ENCODE measurements at places on chromosomes 2 and 18.

DNA sequence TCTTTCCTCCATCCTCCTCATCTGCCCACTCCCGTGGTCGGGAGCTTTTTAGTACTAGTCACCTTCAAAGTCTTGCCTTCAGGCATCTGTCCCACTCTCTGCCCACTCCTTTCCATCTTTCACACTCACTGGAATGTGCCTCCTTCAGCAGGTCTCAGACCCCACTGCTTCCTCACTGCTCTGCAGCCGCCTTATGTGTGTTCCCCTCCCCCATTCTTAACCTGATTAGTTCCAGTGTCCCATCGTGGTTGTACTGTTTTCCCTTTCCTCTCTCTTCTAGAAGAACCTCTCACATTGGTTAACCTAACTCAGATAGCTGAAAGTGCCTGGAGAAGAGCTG is 3.0 kb downstream of the ARMC9 start:
- DNase-seq = no peak

DNA sequence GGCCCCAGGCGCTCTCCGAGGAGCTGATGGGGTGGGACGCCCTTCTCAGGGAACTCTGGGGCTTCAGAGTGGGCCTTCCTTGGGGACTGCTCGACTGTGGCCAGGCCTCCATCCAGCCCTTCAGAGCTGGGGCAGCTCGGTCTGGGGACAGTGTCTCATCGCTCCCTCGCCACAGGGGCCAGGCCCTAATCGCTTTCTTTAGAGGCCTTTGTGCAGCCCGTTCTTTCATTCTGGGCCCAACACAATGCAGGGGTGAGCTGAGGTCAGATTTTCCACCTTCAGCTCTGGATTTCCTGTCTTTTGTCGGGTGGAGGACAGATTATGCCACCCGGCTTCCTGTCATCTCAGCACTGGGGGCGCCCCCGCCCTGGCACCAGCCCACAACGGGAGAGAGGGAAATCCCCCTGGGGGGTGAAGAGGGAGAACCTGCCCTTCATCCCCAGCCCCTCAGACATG is 25.2 kb downstream of the MYCN start:
- DNase-seq = peak; percentile 83

- DNase-seq = no peak
Measured at GRCh38 chr2:122636097-122636496, 880.6 kb downstream of the TSN start.

DNA sequence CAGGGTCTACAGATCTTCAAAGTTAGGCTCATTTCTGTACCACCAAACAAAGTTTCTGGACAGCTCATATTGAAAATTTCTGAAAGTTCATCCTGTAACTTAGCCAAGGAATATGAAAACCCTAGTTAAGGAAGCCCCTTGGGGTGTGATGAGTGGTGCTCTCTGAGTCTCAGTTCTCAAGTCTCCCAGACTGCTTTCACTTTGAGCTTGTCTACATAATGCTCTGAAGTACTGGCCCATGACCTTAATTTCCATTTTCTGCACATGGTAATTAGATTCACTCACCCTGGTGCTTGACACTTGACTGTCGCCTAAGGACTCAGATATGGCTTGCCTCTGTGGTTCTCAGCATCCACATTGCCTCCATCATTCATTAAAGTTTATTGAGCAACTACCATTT is 51.7 kb upstream of the SATB2 start:
- DNase-seq = no peak

- DNase-seq = no peak
Measured at GRCh38 chr2:160465002-160465401, 28.6 kb downstream of the RBMS1 start.

- no peak for DNase-seq
Measured at GRCh38 chr2:159608108-159608507, 8.2 kb downstream of the BAZ2B start.

GRCh38 chr2:144548088-144548487 is 28.2 kb upstream of the ZEB2 start:
- no peak for DNase-seq

GRCh38 chr2:185979546-185980071 is 241.0 kb downstream of the FSIP2 start:
- DNase-seq = no peak

DNA sequence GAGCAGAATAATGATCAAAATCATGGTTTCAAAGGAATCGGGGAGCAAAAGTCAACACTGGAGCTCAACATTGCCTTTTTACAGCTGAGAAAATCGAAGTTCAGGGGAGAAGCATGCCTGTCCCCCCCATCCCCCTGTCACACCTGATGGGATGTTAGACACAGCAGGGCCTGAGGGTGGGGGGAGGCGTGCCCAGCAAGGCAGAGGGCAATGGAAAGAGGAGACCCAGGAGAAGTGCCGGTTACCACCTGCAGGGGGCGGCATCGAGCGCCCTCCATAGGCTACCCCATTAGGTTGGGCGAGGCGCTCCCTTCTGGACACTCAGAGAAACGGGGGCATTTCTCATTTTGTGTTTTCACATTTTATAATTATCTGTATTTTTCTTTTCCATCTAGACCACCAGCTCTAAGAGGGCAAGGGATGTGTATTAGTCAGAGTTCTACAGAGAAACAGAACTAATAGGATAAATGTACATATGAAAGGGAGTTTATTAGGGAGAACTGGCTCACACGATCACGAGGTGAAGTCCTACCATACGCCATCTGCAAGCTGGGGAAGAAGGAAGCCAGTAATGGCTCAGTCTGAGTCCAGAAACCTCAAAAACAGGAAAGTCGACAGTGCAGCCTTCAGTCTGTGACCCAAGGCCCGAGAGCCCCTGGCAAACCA is 271.3 kb downstream of the LRATD1 start:
- peak; percentile 2 for DNase-seq

GRCh38 chr2:128644156-128644555 is 325.5 kb upstream of the HS6ST1 start:
- DNase-seq = no peak

DNA sequence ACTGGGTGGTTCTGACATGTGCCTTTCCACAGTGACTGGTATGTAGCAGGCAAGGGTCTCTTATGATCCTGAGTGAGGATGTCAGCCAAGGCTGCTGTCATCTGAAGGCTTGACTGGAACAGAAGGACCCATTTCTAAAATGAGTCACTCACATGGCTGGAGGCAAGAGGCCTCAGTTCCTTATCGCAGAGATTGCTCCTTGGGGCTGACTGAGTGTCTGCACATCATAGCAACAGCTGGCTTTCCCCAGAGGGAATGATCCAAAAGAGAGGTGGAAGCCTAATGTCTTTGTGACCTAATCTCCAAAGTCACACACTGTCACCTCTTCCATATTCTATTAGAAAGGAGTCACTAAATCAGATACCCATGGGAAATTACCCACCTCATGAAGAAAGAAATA is 114.0 kb downstream of the NEDD4L start:
- no peak for DNase-seq

- no peak for DNase-seq
Measured at GRCh38 chr2:207216457-207216856, 50.7 kb upstream of the KLF7 start.

DNA sequence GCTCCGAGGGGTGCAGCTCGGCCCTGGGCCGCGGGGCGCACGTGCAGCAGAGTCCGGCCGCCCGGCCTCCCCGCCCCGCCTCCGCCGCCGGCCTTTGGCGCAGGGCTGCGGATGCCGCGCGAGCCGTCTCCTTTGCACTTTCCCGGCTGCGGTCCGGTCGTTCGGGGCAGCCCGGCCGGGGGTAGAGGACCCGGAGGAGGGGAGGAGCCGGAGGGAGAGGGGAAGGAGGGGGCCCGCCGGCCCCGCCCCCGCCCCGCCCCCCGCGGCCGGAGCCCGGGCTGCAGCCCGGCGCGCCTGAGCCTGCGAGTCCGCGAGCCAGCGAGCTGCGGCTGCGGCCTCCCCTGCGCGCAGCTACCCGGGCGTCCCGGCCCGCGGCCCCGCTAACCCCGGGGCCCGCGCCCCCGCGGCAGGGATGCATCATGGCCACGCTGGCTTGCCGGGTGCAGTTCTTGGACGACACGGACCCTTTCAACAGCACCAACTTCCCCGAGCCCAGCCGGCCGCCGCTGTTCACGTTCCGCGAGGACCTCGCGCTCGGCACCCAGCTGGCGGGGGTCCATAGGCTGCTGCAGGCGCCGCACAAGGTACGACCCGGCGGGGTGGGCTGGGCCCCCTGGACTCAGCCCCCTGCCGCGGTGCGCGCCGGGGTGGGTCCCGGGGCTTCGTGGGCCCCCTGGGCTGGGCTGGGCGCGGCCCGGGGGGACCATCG is at the start of gene FHOD3:
Gene FHOD3 (plus strand): TSS at position 297 of the 709 bp plus-strand sequence. CDS start 123 bp downstream, at position 420.
- no peak for DNase-seq

- no peak for DNase-seq
Measured at GRCh38 chr2:1976728-1977416, 232.6 kb upstream of the PXDN start.

DNA sequence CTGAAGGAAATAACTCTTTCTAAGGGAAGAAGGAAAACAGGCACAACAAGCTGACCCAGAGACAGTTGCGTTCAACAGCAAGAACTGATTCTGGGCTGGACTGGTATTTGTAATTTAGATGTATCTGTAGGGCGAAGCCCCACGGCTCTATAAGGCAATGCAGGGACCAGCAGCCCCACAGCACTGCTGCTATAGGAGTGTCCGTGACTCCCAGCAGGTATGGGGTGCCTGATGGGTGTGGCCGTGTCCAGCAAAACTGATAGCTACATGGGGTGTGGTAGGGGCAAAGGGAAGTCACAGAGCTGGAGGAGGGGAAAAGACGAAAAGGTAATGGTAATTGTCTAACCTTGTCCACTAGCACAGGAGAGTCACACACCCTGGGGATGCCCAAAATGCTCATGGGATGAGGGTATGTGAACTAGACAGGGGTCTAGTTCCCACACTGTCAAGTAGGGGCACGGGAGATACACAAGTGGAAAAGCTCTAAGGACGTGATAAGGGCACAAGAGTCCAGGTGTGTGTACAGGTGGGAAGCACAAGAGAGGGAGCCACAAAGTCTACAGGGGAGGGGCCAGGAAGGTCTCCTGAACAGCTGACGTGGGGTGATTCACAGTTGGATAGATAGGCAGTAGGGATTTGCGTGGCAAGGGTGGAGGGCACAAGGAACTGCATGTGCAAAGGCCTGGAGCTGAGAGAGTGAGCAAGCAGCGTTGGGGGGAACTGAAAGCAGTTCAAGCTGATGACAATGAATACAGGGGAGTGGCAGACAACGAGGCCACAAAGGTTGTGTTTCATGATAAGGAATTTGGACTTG is 48.5 kb upstream of the ASPRV1 start:
- no peak for DNase-seq

DNA sequence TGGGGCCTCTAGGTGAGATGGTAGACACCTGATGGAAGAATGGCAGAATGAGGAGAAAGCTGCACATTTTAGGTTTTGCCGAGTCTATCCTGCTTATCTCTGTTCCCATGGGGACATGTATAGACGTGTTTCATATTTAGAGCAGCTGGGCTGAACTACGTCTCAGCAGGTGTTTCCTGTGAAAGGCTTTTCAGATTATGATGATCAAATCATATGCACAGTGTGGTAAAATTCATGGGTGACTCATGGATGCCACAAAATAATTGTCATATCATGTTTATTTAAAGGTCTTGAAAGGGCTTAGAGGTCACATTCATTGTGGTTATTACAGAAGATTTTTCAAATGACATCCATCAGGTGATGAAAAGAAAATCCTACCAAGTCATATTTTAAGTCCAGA is 90.5 kb downstream of the ICOS start:
- DNase-seq = no peak

DNA sequence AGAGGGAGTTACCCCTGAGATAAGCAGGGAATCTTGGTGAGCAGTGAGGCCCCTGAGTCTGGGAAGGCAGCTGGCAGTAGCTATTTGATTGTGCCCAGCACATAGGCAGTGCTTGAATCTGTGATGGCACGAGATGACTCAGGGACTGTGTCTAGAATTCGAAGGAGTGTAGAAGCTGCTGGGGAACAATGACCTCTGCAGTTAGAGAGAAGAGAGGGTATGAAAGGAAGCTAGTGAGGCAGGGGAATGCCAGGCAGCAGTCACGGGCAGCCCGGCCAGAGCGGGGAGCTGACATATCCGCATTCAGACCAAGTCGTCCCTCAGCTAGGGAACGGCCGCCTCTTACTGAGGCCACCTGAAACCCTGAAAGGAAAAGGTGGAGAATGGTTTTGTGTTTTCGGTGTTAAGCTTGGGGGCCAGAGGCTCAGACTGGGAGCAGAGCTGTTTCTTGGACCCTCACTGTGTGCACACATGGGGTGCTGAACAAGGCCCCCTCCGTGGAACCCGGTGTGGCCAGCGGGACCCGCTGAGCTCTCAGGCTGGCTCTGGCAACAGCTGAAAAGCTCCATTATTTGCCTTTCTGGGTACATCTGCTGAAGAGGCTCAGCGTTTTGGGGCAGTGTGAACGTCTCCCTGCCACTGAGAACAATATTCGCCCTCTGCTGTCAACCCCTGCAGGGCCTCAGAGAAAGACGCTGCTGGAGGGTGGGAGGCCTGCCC is 32.9 kb downstream of the ARHGEF4 start:
- DNase-seq = no peak

DNA sequence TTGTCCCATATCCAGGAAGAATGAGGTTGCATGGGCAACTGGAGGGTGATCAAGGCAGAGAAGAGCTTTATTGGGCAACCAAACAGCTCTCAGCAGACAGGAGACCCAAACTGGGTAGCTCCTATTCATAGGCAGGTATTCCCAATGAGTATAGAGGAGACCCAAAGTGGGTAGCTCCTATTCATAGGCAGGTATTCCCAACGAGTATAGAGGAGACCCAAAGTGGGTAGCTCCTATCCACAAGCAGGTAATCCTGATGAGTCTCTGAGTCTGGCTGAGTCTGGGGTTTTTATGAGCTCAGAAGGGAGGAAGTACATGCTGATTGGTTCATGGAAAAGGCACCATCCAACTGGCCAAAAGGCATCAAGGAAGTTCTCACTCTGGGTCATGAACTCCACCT is 5.3 kb upstream of the GORASP2 start:
- no peak for DNase-seq

- no peak for DNase-seq
Measured at GRCh38 chr2:175366815-175367214, 185.3 kb upstream of the ATP5MC3 start.

DNA sequence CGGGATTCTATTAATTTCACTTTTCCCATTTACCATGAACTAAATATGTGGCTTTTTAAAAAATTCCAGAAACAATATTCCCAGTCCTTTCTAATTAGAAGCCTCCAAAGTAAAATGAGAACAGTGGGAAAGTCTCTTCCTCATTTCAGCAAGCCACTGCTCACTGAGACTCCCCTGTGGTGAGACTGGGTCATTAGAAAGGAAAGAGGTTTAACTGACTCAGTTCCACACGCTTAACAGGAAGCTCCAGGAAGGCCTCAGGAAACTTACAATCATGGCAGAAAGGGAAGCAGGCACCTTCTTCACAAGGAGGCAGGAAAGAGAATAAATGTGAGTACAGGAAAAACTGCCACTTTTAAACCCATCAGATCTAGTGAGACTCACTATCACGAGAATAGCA is 258.9 kb upstream of the CHAC2 start:
- DNase-seq = no peak

DNA sequence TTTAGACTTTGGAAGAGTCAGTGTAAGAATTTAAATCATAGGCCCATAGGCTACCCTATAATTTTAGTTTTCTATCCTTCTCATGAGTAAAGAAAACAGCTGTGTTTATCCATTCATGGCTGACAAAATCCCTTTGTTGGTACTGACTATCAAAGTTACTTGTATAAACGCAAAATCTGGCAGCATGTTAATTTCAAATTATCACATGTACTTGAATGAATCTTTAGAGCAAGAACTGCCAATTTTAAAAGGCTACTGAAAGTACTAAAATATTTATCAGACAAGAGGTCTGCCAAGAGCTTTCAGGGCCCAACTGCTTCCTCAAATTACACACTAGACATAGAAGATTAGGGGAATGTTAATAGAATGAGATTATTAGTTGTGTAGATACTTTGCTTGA is 66.6 kb downstream of the MYL12B start:
- DNase-seq = no peak

Data from stimulated activated CD4-positive, alpha-beta T cell treated with anti-CD3 and anti-CD28 coated beads, Interleukin-4, amount 100 ng/mL, for 4 hours (primary cell).